ENCODE measurements at places on chromosomes 4 and X.

DNA sequence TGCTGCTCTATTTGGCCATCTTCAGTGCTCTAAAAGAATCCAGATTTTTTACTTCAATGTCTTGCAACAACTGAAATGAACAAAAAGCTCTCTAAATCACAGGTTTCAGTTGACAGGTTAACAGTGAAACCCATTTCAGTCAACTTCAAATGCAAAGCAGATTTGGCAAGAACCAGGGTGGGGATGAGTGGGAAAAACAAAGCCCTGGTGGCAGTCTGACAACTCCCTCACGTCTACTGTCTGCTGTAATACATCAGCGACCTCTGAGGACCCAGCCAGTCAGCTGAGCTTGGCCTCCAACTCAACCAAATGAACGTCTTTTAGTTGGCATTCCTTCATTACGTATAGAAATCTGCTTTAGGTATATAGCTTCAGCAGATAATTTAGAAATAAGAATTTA, 95.8 kb downstream of the COL25A1 start:
- DNase-seq: no peak

DNA sequence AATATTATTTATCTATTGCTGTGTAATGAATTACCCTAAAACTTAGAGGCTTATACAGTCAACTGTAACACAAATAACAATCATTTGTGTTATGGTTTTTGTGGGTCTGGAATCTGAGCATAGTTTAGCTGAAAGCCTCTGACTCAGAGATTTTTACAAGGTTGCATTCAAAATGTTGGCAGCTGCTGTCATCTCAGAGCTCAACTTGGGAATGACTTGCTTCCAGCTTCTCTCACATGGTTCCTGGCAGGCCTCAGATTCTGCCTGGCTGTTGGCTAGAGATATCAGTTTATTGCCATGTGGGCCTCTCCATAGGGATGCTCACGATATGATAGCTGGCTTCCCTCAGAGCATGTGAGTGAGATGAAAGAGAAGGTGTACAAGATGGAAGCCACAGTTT, 70.2 kb upstream of the BRWD3 start:
- peak; percentile 27 for DNase-seq

DNA sequence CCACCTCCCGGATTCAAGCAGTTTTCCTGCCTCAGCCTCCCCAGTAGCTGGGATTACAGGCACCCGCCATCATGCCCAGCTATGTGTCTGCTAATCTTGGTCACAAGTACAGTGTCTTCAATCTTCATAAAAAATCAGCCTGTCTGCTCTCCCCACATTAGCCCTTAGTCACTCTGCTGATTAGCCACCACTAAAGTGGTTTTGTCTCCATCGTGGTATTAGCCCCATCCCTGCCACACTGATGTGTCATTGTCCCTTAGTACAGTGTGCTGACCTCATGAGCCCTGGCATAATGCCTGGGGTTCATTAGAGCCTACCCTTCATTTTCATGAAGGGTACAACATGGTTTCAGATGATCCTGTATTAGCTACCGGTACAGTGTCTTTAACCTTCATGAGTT, 49.9 kb downstream of the ZNF157 start:
- DNase-seq: no peak

DNA sequence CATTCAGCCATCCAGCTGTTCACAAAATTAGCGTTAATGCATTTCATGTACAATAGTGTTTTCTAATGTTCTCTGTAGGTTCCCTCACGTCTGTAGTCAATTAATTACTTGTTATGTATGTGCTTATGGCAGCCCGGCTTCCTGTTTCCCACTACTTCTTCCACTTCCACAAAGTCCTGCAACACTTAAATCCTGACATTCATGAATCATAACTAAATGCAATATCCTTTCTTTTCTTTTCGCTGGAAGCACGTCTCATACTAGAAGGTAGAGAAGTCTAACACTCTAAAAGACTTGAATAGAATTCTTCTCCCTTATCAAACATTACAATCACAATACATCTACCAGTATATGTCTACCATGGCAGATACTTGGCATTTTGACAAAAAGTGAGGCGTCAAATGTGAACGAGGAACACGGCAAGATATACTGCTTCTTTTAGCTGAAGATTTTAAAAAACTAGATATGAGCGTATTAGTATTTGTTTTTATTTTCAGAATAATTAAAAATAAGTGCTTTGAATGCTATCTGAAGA, 239.0 kb upstream of the DIAPH2 start:
- DNase-seq: no peak

- DNase-seq: no peak
Observed at GRCh38 chr4:137090951-137091350, 441.3 kb downstream of the PCDH18 start.

DNA sequence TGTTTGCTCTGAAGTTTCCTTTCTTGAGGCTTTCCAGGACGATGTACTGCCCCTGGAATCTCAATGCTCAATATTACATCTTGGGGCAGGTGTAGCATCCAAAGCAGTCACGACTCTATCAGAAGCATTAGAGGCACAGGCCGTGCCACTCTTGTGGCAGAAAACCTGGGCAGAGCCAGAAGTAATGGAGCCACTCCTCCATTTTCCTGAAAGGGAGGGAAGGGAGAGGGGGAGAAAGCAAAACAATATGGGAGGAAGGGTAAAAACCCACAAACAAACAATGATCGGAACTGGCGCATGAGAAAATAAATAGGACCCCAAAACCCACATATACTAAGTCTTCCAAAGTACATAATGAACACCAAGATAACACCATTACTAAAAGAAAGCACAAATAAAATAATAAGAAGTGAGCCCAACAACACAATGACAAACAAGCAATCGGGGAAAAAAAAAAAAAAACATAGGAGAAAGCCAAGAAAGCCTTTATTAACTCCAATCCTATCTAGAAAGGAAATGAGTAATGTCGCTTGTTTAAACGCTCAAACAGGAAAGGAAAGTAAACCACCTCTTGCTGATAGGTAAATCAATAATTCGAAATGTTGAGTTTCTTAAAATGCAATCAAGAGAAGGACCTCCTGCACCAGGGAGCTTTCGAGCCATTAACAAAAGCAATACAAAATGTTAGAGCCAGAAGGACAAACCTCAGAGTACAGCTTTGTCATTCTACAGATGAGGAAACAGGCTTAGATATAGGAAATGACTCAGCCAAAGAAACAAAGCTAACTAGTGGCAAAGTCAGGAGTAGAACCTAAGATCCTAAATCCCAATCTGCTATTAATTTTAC, 117.4 kb downstream of the ATRX start:
- no peak for DNase-seq

- DNase-seq: no peak
Observed at GRCh38 chrX:63453571-63453970, 102.4 kb upstream of the SPIN4 start.

GRCh38 chrX:140526171-140526570, 21.3 kb upstream of the SOX3 start:
- no peak for DNase-seq

DNA sequence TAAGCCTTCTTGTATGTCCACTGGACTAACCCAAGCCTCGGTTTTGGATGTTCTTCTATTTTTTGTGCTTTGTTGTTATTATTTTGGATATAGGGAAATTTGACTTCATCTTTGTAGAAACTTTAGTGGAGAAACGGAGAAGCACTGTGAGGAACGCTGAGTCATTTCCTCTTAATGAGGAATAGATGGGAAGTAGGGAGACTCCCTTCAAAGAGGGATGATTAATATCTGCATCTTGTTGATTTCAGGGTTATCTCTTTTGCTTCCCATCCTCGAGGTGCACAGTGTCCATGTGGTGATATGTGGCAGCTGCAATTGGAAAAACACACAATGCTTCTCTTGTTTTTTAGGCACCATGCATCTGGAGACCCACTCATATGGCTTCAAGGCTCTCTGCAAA, 1147.9 kb downstream of the NLGN4X start:
- no peak for DNase-seq

DNA sequence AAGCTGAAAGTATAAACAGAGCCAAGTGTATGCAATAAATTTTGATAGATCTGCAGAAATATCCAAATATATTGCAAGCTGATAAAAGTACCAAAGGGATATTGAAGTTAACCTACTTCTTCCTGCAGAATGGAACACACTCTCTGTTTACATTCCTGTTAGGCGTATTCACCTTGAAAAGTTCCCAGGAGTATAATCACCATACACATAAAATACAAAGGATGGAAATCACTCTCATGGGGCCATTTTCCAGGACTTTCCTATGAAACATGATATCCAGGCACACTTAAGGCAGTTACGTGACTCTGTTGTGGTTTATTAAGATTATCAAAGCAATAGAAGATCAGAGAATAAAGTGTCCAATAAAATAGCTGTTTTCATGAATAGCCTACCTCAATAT, 1142.3 kb downstream of the NLGN4X start:
- DNase-seq: no peak
